ENCODE measurements at places on chromosomes 7 and 10.

- no peak for DNase-seq
Observed at GRCh38 chr7:72411419-72411818, 719 bp downstream of the CALN1 start.

DNA sequence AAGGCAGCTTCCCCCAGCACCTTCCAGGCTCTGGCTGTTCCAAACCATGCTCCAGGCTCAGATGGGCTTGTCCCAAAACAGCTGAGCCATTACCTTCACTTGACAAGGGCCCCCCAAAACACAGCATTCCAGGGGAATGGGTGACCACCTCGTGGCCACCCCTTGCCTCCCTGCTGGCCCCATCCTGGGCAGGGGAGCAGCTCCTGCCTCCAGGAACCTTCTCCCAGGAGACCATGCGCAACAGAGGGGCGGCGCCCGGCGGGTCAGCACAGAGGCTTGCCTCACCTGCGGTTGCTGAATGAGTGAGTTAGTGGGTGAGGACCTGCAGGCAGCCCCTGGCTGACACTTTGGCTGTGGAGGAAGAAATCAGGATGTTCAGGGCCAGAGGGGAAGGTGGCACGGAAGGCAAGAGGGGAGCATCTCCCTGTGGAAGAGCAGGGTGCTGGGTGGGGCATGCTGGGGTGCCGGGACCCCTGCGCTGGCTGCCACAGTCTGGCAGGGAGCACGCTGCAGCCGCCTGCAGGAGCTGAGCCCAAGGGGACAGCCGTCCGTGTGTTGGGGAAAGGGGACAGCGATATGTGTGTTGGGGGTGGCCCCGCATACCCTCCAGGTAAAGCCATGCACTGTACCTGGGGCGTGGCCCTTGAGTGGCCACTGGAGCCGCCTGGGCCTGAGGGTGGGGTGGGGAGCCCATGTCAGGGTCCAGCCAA is 54.7 kb downstream of the PWWP2B start:
- DNase-seq: no peak

- DNase-seq: no peak
Observed at GRCh38 chr7:100572949-100573675, 588 bp downstream of the SAP25 start.

- no peak for DNase-seq
Observed at GRCh38 chr7:29146888-29147609, 712 bp upstream of the CPVL start.

- no peak for DNase-seq
Observed at GRCh38 chr7:1712907-1713501, 42.9 kb downstream of the ELFN1 start.

DNA sequence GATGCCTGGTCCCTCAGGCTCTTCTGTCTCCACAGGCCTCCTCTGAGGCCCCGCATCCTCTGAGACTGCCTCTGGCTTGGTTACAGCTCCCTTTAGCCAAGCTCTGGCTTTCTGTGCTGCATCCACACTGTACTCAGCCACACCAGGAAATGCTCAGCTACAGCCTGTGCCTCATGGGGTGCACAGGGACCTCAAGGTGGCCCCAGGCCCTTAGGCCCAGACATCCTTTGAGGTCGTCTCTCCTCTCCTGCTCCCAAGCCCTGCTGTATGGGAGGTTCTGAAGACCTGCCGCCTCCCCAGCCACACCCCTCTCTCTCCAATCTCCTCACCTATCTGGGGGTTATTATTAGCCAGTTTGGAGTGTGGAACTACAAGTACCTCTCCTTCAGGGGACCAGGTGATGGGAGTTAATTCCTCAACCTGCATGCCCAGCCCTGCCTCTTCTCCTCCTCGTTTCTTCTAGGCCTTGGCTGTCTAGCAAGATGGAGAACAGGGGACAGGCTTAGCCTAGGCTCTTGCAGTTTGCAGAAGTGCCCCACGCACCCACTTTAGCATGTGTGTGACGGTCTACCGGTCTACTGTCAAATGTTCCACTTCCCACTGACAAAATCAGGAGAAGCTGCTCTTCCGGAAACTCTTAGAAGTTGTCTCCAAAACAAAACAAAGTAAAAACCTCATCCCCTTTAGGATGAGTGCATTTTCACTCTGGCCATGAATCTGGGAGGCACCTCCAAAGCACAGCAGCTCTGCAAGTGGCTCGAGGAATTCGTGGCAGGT is 64.0 kb upstream of the WAC start:
- DNase-seq: no peak

GRCh38 chr7:30019960-30020359 is 6.5 kb downstream of the FKBP14 start:
- DNase-seq: no peak

DNA sequence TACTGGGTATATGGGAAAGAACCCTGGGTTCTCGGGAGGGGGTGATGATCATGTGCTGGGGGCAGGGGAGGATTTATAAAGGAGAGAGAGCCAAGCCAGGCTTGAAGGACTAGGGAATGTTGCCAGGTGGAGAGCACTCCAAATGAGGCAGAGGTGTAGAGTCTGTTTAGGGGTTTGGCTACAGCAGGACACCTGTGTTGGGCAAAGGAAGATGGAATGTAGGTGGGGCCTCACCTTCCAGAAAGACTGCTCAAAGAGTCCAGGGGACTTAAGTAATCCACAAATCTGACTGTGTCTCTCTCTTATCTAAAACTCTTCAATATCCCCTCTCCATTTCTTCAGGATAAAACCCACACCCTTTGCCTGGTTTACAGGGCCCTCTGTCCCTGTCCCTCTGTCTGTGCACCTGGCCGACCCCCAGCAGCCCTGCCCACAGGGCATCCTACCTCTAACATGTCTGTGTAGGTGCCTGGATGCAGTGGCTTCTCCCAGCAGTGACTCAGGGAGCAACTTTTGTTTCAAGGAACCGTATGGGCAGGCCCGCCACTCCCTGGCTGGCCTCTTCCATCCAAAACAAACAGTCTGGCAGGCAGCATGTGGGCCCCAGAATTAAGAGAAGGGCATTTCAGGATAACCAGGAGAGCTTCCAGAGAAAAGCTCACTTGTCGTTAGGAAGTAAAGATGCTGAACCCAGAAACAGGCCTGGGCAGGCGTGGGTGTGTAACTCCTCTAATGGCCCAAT is 10.6 kb upstream of the PLEKHA1 start:
- DNase-seq: no peak

GRCh38 chr7:22663357-22663718 is 63.7 kb upstream of the IL6 start:
- no peak for DNase-seq

DNA sequence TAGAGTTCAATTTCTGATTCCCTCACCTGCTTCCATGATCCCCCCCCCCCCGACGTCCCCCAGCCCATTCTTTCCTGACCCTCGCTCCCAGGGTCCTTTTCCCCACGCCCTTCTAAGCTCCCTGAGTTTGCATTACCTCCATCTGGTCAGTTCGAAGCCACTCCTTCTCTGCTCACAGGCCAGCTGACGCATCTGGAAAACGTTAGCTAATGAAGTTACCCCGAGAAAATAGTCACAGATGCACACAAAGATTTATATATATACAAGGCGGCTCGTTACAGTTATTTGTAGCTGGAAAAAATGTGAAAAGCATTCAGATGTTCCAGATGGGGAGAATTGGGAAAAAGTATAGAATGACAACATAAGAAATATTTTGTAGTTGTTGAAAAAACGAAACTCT is 630.0 kb upstream of the FOXK1 start:
- DNase-seq: no peak

- no peak for DNase-seq
Observed at GRCh38 chr7:101486433-101487104, 123.9 kb downstream of the COL26A1 start.

GRCh38 chr7:23353172-23353571 is 54.0 kb downstream of the MALSU1 start:
- DNase-seq: no peak

GRCh38 chr10:10774416-10774815 is 243.3 kb upstream of the CELF2 start:
- no peak for DNase-seq

GRCh38 chr7:103573479-103574058 is 127.6 kb upstream of the SLC26A5 start:
- peak; percentile 54 for DNase-seq

Data from Kasumi-1 (cell line).